ENCODE measurements at places on chromosomes 1 and 21.

GRCh38 chr1:195569934-195570333 lies 1038.3 kb downstream of the KCNT2 start:
- no peak for DNase-seq

DNA sequence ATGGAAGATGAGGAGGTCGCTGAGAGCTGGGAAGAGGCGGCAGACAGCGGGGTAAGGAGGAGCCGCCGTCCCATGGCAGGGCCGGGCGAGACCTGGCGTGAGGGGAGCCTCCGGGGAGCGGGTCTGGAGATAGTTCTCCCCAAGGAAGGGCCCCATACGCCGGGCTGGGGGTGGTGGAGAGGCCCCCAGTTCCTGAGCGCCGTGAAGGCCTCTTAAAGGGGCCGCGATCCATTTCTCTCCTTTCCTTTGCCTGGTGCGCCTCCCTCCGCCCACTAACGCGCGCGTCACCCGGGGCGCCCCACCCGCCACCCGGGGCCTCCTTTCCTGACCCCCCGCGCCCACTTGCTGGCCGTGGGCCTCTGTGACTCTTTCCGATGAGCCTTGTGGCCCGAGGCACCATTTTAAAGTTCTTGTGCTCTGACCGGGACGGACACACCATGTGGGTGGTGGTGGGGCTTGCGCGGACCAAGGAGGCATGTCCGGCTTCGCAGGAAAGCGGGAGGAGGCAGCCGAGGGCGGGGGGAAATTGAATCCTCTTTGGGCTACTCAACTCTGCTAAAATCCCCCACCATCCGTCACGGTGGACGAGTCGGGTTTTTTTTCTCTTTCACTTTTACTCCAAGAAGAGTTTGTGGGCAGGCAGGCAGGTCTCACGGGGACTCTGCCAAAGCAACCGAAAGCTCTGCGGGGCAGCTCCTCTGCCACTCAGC lies 371 bp downstream of the SZRD1 start:
- peak; percentile 92 for DNase-seq

DNA sequence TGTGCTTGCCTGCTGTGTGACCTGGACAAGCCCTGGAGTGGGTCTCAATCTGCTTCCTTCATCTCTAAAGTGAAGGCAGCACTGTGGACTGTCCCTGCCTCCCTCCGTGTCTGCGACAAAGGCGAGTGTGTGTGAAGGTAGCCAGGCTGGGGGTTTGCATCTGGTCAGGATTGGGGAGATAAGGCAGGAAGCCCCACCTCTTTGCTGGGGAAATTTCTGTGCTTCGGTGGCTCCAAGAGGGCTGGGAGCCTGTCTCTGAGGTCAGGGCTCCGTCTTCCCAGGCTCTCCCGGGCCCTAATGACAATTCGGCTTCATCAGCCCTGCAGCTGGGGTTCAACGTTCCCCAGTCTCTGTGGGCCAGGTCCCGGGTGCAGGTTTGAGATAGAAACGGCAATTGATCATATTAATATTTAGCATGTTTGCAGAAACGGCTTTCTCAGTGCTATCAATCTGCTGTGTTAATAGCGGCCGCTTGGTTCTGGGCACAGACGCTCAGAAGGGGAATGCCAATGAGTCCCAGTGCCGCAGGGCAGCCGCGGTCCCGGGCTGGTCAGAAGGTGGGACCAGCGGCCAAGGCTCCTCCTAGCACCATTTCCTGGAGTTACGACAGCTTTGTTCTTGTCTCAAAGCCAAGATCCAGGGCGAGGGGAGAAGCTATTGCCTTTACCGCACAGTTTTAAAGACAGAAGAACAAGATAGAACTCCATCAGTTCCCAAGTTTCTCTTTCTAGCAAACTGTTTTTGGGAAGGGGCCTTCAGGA lies 105.7 kb downstream of the PRDM16 start:
- DNase-seq = peak; percentile 82

GRCh38 chr21:36555199-36555800 lies 75.4 kb upstream of the CLDN14 start:
- DNase-seq = no peak

DNA sequence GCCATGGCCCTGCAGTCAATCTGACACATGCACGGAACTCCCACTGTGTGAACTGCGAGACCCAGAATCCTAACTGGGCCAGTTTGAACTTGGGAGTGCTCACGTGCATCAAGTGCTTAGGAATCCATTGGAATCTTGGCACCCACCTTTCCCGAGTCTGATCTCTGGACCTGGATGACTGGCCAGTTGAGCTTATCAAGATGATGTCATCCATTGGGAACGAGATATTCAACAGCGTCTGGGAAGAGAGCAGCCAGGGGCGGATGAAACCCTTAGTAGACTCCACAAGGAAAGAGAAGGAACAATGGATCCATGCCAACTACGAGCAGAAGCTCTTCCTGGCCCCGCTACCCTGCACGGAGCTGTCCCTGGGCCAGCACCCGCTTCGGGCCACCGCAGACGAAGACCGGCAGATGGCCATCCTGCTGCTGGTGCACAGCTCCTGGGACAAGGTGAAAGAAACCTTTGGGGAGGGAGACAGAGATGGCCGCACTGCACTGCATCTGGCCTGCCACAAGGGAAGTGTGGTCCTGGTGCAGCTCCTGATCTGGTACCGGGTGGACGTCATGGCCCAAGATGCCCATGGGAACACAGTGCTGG lies 3.1 kb upstream of the TDRD5 start:
- no peak for DNase-seq

DNA sequence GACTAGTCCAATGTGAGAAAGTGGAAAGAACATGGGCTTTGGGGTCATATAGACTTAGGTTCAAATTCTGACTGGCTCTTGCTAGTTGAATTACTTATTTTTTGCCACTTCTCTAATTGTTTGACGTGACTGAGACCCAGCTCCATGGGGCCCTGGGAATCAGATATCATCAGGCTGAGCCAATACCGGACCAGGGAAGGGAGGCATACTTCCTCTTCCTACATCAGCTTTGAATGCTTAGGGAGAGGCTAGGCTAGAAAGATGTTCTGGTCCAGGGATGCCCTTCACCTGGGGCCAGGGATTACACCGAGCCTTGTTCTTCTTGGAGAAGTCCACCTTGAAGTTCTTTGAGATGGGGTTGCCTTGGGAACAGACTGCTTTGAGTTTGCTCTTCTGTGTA lies 3.7 kb upstream of the NR1I3 start:
- no peak for DNase-seq

- DNase-seq = no peak
Observed at GRCh38 chr1:25825605-25826004, 5.9 kb downstream of the MTFR1L start.

GRCh38 chr1:206768472-206769303 lies 1.9 kb upstream of the IL19 start:
- no peak for DNase-seq

DNA sequence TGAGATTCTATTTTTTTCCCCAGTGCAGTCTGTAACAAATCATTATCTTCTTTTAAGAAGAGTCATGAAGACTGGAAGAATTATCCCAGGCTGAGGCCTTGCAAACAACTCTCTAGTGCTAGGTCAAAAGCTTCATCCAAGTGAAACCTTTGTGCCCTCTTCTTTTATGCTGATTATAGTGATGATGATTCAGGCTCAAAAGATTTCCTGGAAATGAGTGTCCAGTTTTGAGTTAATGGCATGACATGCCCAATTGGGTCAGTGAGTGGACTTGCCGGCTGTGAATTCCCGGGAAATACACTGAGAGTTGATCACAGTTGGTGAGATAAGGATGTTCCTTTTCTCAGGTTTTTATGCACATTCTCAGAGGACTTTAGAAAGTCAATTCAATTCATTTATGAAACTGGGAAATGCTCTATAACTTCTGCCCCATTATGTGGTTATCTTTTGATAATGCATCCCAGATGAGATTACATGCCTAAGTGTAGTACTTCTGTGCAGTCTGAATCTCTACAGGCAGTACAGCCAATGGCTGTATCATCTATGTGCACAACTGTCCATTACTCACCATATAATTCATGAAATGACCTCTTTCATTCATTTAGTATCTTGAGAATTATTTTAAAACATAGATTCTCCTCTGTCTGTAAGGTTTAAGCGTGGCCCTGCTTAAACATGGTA lies 66.2 kb downstream of the S1PR1 start:
- DNase-seq = no peak

- no peak for DNase-seq
Observed at GRCh38 chr1:105865546-105865945, 1190.9 kb upstream of the PRMT6 start.

DNA sequence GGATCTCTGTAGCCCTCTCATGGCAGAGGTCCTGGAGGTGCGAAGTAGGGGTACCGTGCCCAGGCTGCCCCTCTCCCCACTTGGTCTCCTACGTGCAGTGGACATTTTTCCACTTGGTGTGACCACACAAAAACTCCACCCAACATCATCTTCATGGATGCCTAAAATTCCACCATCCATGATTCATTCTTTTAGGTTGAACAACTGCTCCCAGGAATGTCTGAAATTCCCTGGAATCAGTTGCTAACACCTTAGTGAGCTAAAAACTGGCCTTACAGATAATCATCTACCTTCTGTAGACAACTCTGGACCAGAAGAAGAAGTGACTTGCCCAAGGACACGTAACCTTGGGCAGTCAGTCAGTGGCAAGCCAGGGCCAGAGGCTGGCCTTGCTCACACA lies 32.1 kb upstream of the CLIC4 start:
- DNase-seq = no peak

DNA sequence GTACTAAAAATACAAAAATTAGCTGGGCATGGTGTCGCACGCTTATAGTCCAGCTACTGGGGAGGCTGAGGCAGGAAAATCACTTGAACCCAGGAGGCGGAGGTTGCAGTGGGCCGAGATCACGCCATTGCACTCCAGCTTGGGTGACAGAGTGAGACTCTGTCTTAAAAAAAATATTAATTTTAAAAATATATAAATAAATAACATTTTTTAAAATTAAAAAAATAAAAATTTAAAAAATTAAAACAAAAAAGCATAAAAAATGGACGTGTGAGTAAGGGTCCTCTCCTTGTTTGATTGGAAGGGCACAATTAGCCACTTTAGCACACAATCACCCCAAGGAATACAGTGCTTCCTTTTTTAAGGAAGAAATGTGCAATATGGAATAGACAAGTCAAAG lies 18.6 kb downstream of the EBNA1BP2 start:
- no peak for DNase-seq

DNA sequence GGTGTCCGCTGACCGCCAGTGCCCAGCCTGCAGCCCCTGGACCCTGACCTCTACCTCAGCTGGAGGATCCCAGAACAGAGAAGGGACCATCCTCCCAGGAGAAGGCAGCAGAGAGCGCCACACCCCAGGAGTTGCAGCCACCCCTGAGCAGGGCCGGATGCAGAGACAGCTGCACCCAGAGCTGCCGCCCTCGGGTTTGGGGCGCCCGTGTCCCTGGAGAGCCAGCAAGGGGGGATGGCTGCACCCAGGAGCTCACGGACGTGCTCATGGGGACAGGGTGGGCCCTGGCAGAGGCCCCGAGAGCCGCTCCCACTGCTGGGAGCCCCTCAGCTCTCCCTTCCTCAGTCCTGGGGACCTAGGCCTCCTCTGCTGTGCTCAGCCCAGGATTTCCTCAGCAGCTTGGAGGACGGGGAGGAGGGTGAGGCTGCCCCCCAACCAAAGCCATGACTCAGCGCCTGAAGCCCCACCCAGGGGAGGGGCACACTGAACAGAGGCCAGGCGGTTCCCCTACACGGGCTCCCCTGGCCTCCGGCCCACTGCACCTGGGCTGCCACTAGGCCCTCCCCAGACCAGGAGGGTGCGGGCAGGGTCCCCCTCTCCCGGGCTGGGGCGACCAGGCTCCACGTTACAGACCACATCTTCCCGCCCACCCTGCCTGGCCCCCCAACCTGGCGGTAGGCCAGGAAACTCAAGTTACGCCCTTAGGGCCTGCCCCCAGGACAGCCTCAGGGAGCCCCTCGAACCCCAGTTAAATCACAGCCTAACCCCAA lies 2.2 kb downstream of the ACAP3 start:
- no peak for DNase-seq

GRCh38 chr1:61081144-61081685 lies 1.1 kb upstream of the NFIA start:
- DNase-seq = no peak

DNA sequence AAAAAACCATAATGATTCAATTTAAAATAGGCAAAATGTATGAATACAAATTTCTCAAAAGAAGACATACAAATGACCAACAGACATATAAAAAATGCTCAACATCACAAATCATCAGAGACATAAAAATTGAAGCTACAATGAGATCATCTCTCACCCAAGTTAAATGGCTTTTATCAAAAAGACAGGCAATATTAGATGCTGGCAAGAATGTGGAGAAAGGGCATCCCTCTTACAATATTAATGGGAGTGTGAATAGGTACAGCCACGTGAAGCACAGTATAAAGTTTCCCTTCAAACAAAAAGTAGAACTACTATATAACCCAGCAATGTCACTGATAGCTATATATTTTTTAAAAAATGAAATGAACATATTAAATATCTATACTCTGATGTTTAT lies 1481.7 kb downstream of the AMY1C start:
- DNase-seq = no peak

DNA sequence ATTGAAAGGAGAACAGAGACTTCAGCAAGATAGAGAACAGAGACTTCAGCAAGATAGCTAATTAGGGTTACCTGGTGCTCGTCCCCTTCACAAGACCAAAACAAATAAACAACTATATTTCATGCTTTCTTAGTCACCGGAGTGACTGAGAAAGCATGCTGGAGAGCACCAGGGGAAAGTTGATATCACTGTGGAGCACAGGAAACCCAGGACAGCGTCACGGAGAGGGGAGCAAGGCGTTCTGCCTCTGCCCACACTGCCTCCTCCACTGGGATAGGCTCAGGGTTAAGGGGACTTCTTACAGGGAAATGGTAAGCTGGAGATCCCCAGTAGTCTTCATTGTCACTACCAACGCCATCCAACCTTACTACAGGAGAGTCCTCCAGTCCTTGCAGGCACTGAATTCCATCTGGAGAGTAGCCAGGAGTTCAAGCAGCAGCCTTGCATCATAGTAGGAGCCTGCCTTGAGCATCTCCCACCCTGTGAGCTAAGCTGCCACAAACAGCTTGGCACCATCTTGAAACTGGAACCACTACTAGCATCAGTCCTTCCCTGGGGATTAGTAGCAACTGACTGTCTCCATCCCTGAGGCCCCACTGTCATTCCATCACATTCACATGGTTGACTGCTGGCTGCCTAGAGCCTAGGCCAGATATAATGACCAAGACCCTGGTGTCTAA lies 239.4 kb downstream of the PLPP3 start:
- no peak for DNase-seq

GRCh38 chr1:212475151-212475550 lies 42.4 kb downstream of the NENF start:
- DNase-seq = no peak

GRCh38 chr1:172717722-172718465 lies 59.0 kb downstream of the FASLG start:
- DNase-seq = no peak

Measured in lung (tissue), 17 donors.